ENCODE measurements at places on chromosomes 16 and 17.

DNA sequence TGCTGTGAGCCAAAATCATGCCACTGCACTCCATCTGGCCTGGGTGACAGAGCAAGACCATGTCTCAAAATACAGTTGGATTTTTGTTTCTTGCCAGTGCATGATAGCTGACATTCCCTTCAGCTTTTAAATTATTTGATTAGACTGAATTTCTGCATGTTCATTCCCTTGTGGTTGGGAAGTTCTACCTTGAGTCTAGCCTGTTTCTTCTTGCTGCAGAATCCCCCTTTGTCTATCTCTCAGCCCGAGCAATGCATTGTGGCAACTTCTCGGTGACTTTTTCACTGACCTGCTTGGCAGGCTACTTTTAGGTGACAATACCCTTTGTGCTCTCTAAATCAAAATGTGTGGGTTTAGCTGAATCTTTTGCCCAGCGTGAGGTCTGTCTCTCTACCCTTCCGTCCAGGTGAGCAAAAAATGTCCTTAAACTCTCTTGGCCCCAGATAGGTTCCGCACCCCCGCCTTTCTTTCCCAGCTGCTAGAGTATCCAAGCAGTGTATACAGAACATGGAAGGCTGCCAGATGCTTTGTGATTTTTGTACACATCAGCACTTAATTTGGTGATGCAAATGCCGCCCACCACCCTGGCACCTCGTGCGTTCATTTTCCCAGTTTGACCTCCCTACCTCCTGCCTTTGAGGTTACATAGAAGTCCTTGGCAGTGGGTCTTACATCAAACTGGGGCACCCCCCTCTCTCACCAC is 130.2 kb downstream of the ABCC6 start:
- no peak for DNase-seq

DNA sequence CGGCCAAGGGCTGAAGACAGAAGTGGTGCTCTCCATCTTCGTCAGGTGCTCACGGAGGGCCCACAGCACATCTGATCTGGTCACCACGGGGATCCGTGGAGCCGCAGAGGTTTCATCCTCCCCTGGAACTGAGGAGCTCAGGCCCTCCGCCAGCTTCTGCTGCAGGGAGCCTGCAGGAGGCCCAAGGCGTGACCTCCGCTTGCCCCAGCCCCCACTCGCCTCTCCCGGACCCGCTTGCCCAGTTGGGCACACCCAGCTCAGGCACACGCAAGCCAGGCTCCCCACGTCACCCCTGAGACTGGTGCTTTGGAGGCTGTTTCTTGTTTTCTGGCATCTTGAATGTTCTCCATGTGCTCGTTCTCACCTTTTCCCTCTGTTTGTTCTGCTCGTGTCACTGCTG is 39.4 kb upstream of the CHMP6 start:
- DNase-seq, result no peak

- DNase-seq, result no peak
Measured at GRCh38 chr16:11200592-11200991, 55.4 kb downstream of the SOCS1 start.

DNA sequence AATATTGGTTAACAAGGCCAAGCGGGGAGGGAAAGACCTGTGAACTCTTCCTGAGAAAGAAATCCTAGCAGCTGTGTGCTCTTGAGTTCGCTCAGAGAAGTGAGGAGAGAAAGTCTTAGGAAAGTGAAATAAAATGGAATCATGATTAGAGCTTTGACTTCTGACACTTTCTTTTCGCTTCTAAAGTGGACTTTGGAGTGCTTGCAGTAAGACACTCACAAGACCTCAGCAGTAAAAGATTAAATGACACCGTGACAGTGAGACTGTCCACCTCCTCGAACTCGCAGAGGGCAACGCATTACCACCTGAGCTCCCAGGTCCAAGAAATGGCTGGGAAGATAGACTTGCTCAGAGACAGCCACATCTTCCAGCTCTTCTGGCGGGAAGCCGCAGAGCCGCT is 71.2 kb downstream of the RNF213 start:
- DNase-seq, result no peak

- no peak for DNase-seq
Measured at GRCh38 chr17:6623941-6624340, 16.6 kb downstream of the KIAA0753 start.

DNA sequence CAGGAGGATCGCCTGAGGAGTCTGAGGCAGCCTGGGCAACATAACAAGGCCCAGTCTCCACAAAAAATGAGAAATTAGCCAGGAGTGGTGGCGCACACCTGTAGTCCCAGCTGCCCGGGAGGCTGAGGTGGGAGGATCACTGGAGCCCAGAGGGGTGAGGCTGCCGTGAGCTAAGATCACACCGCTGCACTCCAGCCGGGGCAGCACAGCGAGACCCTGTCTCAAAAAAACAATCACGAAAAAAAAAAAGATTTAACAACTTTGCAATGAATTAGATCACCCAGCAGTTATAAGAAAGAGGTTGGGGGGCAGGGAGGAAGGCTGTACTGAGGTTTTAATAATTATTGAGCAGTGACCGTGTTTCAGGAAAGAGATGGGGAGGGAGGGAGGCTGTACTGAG is 49.4 kb downstream of the RPH3AL start:
- DNase-seq, result no peak

DNA sequence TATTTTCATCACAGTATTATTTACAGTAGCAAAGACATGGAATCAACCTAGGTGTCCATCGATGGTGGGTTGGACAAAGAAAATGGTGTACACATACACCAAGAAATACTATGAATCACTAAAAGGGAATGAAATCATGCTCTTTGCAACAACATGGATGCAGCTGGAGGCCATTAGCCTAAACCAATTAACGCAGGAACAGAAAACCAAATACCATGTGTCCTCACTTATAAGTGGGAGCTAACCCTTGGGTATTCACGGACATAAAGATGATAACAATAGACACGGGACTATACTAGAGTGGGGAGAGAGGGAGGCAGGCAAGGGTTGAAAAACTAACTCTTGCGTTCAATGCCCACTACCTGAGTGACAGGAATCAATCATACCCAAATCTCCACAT is 41.0 kb downstream of the MRPS23 start:
- DNase-seq, result no peak

- no peak for DNase-seq
Measured at GRCh38 chr17:34920676-34921075, 40.6 kb downstream of the CCT6B start.

- no peak for DNase-seq
Measured at GRCh38 chr17:39641883-39642282, 4.9 kb downstream of the STARD3 start.

- no peak for DNase-seq
Measured at GRCh38 chr17:8867361-8867981, at the start of gene PIK3R6. PIK3R6 (minus strand) TSS chr17:8867674; CDS start chr17:8849794, 17,880 bp downstream.

DNA sequence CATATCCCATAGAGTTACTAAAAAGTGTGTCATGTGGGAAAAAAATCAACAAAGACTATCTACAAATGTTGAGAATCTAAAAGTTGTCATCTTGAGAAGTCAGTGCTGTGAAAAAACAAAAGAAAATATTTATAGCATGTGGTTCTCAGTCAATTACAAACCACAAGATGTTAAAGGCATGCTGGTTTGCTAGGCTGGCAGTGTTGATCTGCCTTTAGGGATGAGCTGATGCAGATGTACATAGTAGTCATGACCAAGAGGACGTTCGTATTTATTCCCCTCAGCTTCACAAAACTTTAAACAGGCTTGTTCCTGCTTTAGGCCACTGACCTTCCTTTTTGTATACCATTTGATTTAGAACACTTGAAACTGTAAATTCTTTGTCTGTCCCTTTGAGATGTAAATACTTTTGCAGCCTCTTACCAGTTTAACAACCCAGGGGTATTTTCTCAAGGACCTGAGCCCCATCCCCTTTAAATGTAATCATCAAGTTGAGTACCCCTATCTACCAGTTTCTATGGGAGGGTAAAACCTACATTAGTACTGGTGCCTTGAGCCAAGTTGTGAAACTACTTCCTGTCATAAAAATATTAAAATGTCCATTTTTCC is 446.6 kb downstream of the KCNJ18 start:
- DNase-seq, result no peak

DNA sequence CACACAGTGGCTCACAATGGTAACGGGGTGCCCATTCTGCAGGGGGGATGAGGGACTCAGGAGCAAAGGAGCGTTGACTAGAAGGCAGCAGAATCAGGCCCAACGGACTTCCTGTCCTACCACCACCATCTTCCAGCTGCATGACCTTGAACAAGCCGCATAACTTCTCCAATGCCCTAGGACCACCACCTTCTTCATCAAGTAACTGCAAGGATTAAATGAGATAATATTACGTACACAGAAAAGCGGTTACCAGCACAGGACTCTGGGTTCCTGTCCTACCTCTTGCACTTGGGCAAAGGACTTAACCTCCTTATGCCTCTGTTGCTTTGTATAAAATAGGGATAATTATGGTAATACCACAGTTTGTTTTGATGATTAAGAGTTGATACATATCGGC is 4.7 kb downstream of the ASPHD1 start:
- DNase-seq, result no peak

- no peak for DNase-seq
Measured at GRCh38 chr17:9016941-9017552, 4.3 kb upstream of the NTN1 start.

- DNase-seq, result no peak
Measured at GRCh38 chr17:16455997-16456741, 35.8 kb downstream of the LRRC75A start.

- DNase-seq, result no peak
Measured at GRCh38 chr17:48163809-48164208, 56.2 kb downstream of the SNX11 start.

GRCh38 chr17:64277831-64278562 is 14.9 kb upstream of the TEX2 start:
- DNase-seq, result no peak

DNA sequence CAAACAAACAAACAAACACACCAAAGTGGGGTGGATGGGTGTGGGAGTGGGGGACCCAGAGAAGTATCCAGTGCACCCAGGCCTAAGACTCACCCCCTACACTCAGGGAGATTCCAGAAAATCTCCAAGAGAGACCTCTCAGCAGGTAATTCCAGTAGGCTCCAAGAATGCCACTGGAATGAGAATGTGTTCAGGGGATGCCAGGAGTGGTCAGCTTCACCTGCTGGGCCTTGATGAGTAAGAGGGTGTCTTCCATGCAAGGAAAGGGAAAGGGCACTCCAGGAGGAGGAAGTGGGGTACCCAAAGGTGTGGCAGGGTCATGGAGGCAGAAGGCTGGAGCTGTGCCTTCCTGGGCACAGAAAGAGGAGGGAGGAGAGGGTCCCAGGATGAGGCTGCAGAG is 9.9 kb downstream of the CDH1 start:
- no peak for DNase-seq

DNA sequence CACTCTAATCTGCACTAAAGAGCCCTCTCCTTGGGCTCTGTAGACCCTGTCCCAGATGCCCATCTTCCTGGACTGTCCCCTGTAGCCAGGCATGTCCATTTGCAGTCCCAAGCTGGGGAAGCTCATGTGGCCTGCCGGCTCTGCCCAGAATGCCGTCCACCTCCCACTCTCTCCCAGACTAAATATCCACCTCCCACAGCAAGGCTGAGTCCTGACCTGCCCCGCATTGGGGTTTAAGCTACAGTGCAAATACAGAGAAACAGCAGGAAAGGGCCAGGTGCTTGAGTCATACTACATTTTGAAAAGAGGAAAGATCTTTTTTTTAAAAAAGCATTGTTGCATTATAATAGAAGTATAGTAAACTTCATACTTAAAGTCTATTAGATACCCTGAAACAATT is 3.0 kb downstream of the ST6GALNAC2 start:
- no peak for DNase-seq

DNA sequence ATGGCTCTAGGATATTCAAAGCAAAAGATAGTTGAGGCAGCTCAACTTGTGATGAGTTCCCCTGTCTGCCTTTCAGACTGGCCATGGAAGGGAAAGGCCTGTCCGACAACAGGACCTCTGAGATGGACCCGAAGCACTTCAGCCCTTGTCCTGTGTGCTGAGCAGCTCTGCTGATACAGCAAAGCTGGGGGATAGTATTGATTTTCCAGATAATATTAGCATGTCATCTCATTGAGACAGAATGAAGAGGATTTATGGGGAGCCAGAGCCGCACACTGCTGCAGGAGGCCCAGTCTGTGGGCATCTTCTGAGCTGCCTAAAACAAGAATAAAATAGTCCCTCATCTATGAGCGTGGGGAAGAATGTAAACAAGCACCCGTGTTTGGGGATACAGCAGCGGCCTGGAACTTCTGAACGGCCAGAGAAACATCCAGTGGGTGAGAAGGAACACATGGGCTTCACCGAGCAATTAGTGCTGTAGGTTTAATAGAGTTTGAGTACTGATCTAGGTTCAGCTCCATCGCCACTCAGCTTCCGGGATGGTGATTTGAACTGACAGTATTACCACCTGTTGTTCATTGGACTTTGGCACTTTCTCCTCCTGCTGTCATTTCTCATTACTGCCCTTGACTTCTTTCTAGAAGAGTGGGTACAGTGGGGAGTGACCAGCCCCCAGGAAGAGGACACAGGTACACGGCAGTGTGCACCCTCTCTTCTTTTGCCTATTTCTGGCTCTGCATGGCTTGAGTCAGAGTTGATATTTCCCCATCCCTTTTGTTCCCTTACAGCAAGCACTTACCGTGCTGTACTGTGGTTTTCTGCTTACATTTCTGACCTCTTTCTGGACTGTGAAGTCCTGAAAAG is 96.5 kb upstream of the TBX2 start:
- no peak for DNase-seq

DNA sequence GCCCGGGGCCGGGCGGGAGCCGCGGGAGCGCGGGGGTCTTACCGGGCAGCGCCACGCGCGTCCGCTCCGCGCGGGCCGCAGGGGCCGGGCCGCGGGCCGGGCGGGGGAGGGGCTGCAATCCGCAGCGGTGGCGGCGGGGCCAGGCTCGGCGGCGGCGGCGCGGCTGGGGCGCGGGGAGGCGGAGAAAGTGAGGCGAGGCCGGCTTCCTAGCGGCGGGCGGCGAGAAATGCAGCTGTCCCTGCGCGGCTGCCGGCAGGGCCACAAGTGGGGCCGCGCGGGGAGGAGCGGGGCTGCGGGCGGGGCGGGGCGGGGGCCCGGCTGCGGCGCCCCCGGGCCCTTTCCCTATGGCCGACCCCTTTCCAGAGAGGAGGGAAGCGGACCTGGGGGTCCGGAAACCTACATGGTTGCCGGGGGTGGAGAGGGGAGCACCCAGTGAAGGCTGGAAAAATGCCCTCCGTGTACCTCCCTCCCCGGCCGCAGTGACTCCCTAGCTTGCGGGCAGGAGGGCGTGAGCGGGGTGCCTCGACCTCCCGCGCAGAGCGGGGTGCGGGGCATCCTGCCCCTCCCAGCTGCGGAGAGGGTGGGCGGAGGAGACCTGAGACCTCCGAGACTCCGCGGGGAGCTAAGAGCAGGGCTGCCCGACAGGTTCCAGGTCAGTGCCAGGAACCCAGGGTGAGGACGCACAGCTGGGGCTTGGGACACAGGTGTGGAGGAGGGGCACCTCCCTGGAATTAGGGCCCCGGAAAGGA is at the start of gene CUEDC1:
CUEDC1 (minus strand) TSS at position 230 of the 749 bp plus-strand sequence. CDS start 69,848 bp downstream, outside the sequence.
- DNase-seq, result peak; percentile 53

Measured in stimulated activated CD8-positive, alpha-beta memory T cell treated with anti-CD3 and anti-CD28 coated beads, Interleukin-4, amount 100 ng/mL, for 24 hours (primary cell).